ENCODE measurements at places on chromosomes 13 and 19.

DNA sequence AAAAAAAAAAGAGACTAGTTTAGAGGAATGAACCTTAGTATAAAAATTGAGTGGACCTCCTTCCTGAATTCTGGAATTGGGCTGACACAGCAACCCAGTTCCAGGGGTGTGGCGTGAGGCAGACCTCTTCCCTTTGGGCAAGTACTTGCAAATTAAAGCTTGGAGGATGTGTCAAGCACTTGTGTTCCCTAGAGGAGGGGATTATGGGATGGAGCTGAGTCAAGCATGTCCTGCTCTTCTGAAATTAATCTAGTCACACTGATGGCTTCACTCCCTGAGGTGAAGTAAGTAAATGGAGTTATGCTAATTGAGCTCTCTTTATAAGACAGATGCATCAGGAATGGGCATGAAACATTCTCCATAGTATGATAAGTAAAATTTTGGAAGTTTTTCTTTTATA, 107.7 kb upstream of the HTR2A start:
- DNase-seq: no peak

DNA sequence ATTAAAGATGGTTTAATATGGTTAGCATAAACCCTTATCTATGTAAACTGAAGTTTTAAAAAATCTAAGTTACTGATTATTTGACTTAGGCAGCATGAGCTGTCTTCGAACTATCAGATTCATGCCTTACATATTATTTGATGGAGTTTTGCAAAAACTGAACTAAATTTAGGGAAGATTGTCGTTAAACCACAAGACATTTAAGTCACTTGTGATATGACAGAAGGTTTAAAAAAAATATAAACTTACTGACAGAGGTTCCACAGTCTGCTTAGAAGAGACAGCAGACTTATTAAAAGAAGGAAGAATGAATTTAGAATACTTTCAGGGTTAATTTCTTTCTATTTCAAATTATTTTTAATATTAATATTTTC, 110.9 kb upstream of the FRY start:
- DNase-seq: no peak

DNA sequence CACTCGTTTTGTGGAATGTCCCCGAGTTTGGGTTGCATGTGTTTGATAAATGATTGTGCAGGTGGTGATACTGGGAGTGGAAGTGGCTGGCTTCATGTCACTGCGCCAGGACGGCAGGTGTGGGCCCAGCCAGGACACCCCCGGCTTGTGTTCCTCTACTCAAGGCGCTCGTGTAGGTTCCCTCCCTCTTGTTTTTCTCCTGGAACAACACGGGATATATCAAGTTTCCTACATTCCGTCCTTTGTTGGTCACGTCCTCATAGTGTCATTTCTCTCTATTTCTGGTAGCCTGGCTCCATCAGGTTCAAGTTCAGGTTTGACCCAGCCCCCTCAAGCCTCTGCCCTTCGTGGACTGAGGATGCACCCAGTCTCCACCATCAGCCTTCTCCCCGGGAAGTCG, 16.3 kb downstream of the IL17D start:
- no peak for DNase-seq

- no peak for DNase-seq
Observed at GRCh38 chr13:110119935-110120905, 186.7 kb downstream of the COL4A1 start.

DNA sequence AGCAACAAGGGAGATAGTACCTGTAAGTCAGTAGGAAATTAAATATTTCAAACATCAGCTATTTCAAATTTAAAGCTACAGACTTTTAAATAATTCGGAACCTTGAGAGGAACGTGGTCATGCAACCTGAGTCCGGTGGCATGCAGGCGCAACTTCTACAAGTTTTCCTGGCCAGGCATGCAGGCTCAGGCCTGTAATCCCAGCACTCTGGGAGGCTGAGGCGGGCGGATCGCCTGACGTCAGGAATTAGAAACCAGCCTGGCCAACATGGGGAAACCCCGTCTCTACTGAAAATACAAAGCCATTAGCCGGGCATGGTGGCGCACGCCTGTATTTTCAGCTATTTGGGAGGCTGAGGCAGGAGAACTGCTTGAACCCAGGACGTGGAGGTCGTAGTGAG, 2.2 kb upstream of the ZNF701 start:
- DNase-seq: no peak

DNA sequence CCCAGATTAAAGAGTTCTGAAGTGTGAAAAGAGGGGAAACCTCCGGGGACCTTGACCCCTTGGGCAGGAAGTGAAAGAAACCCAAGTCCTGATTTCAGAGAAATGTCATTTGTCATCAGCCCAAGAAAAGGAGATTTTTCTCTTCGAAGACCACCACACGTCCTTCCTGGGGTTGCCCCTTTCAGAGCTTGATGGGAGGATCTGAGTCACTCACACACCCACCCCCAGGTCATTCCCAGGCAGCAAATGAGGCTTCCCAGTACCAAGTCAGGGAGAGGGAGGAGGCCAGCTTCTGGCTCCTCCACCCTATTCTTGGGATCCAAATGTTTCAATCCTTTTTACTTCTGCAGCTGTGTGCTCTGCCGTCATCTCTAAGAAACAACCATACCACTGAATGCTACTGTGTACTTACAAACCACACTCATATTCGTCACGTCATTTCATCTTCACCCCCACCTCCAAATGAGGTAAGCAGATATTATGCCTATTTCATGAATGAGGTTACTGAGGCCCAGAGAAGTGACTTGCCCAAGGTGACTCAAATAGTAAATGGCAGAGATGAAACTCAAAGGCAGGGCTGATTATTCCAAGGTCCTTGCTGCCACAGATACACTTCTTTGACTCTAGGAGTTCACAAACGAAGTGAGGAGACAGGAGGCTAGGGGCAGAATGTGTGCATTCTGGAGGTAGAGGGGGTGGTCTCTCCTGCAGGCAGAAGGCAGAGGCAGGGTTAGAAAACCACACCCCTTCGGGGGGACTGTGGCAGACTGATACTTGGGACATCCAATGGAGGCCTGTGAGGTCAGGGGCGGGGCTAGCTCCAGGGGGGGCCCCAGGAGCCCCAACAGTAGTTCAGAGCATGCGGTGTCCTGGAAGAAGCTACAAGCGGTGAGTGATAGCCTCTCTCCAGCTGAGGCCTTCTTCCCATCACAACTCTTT, 5.0 kb upstream of the KMT2B start:
- peak; percentile 61 for DNase-seq

GRCh38 chr13:41271456-41272285, 8.3 kb upstream of the MTRF1 start:
- no peak for DNase-seq

DNA sequence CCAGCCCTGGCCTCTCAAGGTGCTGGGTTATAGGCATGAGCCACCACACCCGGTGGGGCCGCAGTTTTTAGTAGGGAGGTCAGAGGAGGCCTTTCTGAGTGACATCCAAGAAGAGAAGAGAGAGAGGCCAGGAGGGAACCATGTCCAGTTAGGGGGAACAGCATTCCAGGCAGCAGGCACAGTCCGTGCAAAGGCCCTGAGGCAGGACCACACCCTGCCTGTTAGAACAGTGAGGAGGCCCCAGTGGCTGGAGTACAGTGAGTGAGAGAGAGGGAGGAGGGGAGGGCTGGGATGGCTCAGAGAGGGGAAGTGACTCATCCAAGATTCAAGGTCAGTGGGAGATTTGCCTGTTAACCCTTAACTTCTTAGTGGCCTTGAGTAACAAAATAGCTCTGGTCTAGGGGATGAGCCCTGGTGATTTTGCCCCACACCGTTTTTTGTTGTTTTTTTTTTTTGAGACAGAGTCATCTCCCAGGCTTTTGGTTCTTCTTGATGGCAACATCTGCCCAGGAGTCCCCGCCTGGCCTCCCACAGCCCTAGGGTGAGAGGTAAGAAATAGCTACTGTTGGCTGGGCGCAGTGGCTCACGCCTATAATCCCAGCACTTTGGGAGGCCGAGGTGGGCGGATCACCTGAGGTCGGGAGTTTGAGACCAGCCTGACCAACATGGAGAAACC, 2.7 kb upstream of the PLIN3 start:
- DNase-seq: no peak

- DNase-seq: no peak
Observed at GRCh38 chr13:19737844-19738557, 44.7 kb downstream of the PSPC1 start.

DNA sequence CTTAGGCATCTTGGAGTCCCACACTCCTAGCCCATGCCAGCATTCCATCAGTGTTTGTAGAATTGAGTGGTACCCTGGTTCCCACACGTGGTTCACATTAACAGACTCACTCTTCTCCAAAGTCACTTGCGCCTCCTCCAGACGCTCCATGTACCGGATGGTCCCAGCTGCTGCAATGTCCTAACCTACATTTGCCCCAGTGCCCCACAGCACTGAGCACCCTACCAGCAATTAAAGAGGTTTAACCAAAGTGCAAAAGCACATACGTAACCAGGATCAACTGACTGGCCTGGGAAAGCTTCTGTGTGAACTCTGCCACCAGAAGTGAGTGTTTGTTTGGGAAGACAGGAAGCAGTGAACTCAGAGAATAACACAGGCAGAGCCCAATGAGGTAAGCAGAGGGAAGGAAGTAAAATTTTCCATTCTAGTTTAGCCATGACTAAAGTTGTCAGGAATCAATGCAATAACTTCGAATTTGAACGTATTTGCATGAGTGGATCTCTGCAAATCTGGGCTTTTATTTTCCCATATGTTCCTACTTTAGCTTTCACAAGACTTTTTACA, 7.3 kb upstream of the MEDAG start:
- DNase-seq: no peak

- no peak for DNase-seq
Observed at GRCh38 chr19:11986754-11987153, 21.9 kb downstream of the ZNF763 start.

DNA sequence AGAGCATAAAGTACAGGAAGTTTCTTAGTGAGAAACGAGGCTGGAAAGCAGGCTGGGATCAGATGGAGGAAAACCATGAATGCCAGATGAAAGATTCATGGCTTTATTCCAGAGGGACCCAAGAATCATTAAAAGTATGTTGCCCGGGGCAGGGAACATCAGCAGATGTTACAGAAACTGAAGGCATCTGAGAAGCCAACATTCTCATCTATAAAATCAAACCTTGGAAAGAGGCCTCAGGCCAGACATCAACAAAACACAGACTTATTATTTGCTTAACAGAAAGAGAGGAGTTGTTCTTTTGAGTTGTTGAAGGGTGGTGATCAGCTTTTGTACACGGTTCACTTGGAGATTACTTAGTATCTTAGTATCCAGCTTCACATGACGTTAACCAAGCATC, 543.6 kb downstream of the RFC3 start:
- no peak for DNase-seq

GRCh38 chr19:16441661-16442162, 30.1 kb downstream of the EPS15L1 start:
- no peak for DNase-seq

DNA sequence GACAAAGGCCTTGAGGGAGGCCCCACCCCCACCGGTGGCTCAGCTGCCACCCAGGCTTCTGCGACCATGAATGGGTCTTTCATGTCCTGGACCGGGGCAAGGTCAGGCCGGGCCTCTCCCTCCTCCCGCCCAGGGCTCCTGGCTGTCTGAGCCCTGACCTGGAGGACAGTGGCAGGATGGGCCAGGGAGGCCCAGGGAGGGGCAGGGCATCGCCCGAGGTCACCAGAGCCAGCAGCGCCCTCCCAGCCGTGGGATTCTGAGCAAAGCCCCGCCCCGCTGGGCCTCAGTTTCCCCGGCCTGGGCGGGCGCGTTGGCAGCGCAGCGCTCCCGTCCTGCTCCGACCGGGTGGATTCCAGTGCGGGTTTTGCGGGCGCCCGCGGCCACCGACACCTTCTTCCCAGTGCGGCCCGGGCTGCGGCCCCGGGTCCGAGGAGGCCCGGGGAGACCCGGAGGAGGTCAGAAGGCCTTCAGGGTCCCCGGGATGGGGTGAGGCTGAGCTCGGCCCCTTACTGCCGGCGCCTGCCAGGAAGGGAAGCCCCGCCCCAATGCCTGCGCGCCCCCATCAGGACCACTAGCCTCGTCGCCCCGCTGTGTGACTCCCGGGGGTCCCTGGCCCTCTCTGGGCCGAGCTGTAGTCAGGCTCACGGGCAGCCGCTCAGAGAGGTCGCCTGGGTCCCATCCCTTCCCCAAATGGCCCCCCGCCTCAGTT, 24.6 kb upstream of the SEMA6B start:
- no peak for DNase-seq

DNA sequence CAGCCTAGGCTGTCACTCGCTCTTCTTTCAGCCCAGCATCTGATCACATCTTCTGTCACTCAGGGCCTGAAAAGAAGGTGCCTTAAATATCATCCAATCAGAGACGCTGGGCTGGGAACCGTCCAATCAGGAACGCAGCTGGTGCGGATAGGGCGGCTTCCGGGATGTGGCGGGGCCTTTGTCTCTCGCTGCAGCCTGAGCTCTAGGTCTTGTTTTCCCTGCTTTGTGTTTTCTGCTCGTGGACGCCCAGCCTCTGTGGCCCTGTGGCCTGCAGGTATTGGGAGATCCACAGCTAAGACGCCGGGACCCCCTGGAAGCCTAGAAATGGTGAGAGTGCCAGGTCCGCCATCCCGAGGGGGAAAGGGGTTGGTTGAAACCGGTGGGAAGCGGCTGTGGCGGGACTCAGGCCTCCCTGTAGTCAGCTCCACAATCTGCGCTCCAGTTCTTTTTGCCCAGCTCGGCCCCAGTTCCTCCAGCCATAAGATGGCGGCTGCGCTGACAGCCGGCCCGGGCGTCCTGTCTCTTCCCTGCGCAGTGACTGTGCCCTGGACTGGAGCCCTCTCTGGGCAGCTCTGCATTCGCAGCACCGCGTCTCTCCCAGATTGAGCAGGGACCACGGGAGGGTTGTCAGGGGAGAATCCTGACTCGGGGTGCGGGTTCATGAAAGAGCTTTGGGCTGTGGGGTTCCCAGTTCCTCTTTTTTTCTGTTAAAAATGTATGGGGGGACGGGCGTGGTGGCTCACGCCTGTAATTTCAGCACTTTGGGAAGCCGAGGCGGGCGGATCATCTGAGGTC, at the start of gene ZNF85:
Gene ZNF85 (plus strand): TSS at position 175 of the 795 bp plus-strand sequence. CDS start 150 bp downstream, at position 325.
- DNase-seq: peak; percentile 85

GRCh38 chr13:24668511-24668910, 11.7 kb upstream of the ATP12A start:
- DNase-seq: no peak

DNA sequence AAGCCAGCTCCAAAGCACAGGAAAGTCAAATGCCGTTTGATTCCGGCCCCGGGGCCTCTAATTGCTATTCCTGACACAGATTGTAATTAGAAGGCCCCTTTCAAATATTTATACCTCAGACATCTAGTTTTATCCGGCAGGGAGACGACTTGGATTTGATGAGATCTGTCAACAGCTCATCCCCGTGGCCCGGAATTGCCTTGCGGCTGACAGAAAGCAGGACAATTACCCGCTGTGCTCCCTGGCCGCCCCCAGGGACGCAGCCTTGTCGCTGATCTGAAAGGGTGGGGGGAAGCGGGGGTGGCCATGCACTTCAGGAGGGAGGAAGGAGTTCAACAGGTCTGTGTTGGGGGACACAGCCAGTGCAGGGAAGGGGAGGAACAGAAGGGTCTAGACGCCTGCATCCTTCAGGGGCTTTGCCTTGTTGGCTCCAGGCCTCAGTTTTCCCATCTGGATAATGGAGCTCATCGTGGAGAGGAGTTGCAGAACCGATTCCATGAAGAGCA, 1.8 kb upstream of the SHD start:
- DNase-seq: no peak

DNA sequence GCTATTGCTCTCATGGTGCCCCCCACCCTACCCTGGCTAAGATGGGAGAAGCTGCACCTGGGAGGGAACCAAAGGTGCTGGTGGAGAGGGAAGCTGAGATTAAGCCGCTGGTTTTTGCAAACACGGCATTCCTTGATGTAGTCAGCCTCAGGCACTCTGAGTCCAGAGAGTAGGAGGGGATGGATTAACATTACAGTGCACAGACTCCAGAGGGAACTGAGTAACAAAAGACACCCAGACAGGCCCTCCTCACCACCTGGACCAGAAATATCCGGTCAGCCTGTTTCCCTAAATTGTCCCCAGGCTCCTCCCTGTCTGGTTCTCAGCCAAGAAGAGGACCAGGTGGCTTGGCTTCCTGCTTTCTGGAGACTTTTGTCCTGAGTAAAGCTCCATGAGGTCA, 28.9 kb upstream of the PABPC3 start:
- DNase-seq: no peak

Data from stimulated activated CD8-positive, alpha-beta memory T cell treated with anti-CD3 and anti-CD28 coated beads, Interleukin-15, amount 100 ng/mL, for 4 hours (primary cell).